Natural killer cell treated with Interleukin-12 subunit alpha and Interleukin-12 subunit beta and Interleukin-15 and Interleukin-18, amount 100 ng/mL, for 72 hours (primary cell): ENCODE measurements at places on chromosomes 7 and 10. TPM values are rescaled to one million over a fixed set of nuclear protein-coding genes. Genes with fewer than 3 reads are reported as not detected.

Gene INTS15
- total RNA-seq: 42.5 TPM

Gene UBE2D1
- 12.7 TPM for total RNA-seq

- H3K27ac ChIP-seq: no peak overlapping the region
- no peaks in the 10 kb centered on the region for H3K36me3 ChIP-seq
- peaks cover 40% of the 10 kb centered on the region for H3K27me3 ChIP-seq
- H3K4me3 ChIP-seq: no peak overlapping the region
- no peak for DNase-seq
Observed at GRCh38 chr7:130723784-130724183, 10.2 kb downstream of the KLF14 start.

- no peak for DNase-seq
- H3K4me1 ChIP-seq: no peaks in the 10 kb centered on the region
- H3K27me3 ChIP-seq: peaks cover 30% of the 10 kb centered on the region
- H3K36me3 ChIP-seq: peaks cover 12% of the 10 kb centered on the region
Observed at GRCh38 chr10:75438275-75438674, 6.9 kb downstream of the LRMDA start.

DNA sequence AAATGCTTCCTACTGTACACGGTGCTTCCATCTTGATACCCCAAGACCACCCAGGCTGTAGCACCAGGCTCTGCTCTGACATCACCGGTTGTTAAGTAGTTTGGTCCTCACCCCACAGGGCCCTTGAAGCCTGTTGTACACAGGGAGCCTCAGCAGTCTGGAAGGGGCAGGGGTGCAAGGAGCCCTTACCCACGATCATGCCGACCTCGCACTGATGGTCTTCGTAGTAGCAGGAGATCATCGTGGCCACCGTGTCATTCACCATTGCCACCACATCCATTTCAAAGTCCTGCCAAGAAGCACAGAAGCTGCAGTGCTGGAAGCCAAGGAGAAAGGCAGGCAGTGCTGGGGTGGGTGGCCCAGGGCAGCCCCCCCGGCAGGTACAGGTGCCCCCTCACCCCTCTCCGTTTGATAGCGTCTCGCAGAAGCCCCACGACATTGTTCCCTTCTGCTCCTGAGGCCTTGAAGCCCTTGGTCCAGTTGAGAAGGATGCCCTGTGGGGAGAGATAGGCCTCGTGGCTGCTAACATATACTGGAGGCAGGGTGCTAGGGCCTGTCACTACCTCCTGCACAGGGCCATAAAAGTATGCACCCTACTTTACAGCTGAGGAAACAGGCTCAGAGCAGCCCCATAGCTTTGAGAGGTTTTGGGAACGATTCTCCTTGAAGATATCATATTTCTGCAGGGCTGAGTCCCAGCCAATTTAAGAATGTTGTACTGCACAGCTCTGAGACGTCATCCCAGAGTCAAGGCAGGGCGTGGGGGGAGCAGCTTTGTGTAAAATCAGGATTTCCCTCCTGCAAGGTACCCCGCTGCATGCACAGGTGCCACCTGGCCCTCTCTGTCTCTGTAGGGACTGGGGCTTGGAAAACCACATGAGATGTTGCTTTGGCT is 8.7 kb upstream of the MYL7 start:
- peaks cover 3% of the 10 kb centered on the region for H3K27me3 ChIP-seq
- H3K4me3 ChIP-seq: no peak overlapping the region
- no peaks in the 10 kb centered on the region for H3K36me3 ChIP-seq
- no peaks in the 10 kb centered on the region for H3K4me1 ChIP-seq
- DNase-seq: peak; percentile 40

- DNase-seq: no peak
- H3K27me3 ChIP-seq: no peaks in the 10 kb centered on the region
- no peak overlapping the region for H3K27ac ChIP-seq
- H3K4me3 ChIP-seq: no peak overlapping the region
Observed at GRCh38 chr7:18715988-18716387, 220.4 kb downstream of the HDAC9 start.

GRCh38 chr7:11579141-11579540 is 252.9 kb downstream of the THSD7A start:
- no peak overlapping the region for H3K4me3 ChIP-seq
- no peak for DNase-seq
- no peaks in the 10 kb centered on the region for H3K36me3 ChIP-seq
- H3K27me3 ChIP-seq: no peaks in the 10 kb centered on the region

DNA sequence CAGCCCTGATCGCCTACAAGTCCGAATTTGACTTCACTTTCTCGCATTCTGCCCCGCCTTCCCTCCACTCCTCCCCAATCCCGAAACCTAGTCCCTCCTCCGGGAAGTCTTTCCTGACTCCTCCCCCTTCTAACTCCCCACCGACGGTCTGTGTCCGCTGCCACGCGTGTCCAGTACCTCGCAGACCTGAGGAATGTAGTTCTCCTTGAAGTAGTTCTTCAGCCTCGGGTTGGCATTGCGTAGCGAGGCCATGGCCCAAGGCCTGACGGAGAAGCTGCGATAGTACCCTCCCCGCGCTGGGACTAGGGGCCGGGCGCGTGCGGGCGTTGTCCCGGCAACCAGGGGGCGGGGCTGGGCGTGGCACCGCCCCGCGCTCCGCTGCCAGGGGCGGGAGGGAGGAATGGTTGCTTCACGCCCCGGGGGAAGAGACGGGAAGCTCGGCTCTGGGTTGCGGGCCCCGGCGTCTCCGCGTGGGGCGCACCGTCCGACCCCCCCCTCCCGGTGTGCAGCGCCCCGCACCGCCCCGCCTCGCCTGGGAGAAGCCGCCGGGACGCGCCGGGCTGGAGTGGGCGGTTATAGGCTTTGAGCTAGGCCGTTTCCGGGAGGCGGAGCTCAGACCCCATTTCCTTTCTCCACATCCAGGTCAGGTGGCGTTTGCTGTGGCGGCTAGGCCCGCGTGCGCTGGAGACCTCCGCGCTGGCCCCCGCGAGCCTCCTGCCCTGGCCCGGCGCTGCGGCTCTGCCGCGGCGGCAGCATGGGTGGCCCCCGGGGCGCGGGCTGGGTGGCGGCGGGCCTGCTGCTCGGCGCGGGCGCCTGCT is at the start of the genes ARMC10 and FBXL13:
TSS of gene ARMC10 (plus strand) at position 622 of the 818 bp plus-strand sequence. CDS start at position 755, 133 bp downstream.
TSS of gene FBXL13 (minus strand) at position 278 of the 818 bp plus-strand sequence.
- H3K4me3 ChIP-seq: peak within 1 kb of the TSS; percentile 97
- DNase-seq: peak; percentile 93
- peak within 1 kb of the TSS; percentile 93 for H3K27ac ChIP-seq
- no peaks in the 10 kb centered on the region for H3K36me3 ChIP-seq
- no peaks in the 10 kb centered on the region for H3K27me3 ChIP-seq

DNA sequence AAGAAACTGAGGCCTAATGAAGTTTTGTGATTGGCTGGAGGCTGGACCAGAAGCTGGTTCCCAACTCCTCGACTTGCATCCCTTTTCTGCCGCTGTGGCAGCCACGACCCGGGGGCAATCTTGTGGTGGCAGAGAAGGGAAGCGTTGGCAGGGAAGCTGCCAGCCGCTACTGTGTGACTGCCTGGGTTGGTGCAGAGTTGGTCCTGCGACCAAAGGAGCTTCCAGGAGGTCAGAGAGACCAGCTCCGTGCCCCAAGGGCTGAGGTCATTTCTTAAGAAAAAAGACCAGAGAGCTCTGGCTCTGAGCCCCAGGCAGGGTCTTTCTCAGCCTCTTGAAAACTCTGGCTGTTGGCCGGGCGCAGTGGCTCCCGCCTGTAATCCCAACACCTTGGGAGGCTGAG is 47.2 kb downstream of the PRF1 start:
- no peak overlapping the region for H3K27ac ChIP-seq
- no peak overlapping the region for H3K4me3 ChIP-seq
- DNase-seq: no peak
- no peaks in the 10 kb centered on the region for H3K36me3 ChIP-seq
- H3K4me1 ChIP-seq: peaks cover 27% of the 10 kb centered on the region
- H3K27me3 ChIP-seq: no peaks in the 10 kb centered on the region
